ENCODE measurements at places on chromosomes 7 and 10.

DNA sequence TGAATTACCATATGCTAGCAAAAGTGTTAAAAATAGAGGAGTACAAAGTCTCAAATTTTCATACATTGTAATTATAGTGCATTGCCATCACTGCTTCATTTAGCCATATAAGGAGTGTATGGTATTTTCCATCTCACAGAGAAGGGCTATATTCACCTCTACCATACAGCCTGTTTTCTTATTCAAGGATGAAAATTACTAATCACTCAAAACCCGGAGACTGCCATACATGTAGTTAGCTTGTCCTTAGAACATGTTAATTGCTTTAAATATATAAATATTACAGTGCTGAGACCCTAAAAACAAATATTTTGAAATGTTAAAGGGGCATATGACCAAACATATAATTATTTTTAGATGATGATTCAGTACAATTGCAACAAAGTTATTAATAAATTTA is 49.4 kb downstream of the CPEB3 start:
- no peak for DNase-seq

DNA sequence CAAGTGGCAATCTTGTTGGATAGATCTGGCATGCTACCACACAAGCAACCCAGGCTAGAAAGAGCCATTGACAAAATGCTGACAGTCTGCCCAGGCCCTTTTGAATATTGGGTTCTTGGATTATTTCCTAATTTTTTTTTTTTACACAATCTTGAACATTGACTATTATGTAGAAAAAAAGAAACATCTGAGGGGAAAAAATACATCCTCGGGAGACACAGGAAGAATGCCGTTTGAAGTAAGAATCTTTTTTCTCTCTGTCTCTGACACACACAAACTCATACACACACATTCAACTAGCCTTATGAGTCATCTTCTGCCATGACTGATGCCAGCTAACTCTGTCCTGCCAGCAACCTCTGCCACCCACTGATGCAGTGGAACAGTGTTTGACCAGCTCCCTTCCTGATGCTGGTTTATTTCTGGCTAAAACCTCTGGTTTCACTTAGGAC is 47.2 kb downstream of the SORBS1 start:
- DNase-seq: no peak

GRCh38 chr10:100748231-100749058 is 3.1 kb downstream of the PAX2 start:
- no peak for DNase-seq

DNA sequence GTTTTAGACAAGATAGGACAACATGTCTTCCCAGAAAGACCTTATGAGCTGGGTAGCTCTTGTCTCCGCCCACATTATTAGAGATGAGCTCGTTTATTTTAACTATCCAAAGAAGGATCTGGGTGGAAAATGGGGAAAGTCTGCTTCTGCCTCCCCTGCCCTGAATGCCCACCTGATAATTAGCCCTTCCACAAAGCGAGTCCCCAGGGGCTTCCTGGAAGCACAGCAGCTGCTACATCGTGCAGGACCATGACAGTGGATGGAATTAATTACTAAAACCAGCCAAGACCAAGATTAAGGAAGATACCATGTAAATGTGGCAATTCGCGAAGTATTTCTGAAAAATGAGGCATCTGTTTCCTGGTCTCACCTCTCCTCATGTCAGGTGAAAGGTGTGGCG is 374.4 kb downstream of the PAXIP1 start:
- no peak for DNase-seq

GRCh38 chr7:136056651-136057231 is 79.6 kb upstream of the MTPN start:
- no peak for DNase-seq

GRCh38 chr7:144784441-144784840 is 51.4 kb downstream of the TPK1 start:
- no peak for DNase-seq

GRCh38 chr7:107312418-107312817 is 143.6 kb downstream of the HBP1 start:
- no peak for DNase-seq

- DNase-seq: no peak
Measured at GRCh38 chr7:112125250-112125649, 80.9 kb downstream of the DOCK4 start.

DNA sequence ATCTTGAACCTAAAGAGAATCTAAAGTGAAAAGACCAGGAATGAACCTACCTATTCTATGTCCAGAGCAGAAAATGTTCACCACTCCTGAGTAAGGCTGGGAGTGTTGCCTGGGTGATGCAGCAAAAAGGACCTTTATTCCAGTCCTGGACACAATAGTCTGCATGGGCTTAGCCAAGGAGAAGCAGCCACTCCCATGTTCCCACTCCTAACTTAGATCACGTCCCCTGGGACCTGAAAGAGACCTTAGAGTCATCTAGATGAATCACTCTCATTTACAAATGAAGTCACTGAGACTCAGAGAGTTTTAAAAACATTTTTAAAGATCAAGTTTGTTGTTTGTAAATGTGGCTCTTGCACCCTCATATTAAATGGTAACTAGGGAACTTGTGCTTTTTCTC is 763.4 kb downstream of the KCNMA1 start:
- DNase-seq: no peak

- DNase-seq: no peak
Measured at GRCh38 chr7:40604601-40605438, 470.0 kb downstream of the SUGCT start.

DNA sequence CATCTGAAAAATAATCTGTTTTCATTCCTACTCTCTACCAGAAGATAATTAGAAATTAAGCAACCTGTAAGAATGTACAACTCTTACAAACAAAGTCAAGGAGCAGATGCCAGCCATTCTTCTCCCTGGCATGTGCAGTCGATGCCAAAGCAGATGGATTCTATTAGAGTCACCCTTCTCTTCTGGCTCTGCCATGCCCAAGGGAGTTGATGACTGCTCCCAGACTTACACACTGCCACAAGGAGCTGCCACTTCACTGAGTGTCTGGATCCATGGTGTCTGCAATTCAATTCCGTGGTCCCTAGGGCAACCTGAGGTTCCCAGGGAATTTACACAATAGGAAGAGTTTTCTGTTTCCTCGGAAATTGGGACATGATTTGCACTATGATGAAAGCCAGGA is 89.1 kb upstream of the IFRD1 start:
- DNase-seq: no peak

- no peak for DNase-seq
Measured at GRCh38 chr10:63719226-63719856, 198.1 kb downstream of the REEP3 start.

DNA sequence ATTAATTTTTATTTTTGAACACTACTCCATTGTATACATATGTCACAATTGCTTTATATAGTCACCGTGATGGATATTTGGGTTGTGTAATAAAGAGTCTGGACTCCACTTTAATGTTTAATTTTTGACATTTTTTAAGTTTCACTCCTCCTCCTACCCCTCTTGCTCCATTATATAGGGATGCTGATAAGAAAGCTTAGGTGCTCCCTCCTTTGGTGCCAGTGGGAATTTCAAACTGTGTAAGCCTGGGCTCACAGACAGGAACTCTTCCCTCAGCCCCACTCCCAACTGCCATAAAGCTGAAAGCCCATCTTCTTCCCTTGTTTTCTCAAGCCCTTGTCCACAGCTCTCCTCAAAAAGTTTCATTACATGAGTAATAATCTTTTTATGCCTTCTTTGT is 47.6 kb downstream of the TWIST1 start:
- no peak for DNase-seq

DNA sequence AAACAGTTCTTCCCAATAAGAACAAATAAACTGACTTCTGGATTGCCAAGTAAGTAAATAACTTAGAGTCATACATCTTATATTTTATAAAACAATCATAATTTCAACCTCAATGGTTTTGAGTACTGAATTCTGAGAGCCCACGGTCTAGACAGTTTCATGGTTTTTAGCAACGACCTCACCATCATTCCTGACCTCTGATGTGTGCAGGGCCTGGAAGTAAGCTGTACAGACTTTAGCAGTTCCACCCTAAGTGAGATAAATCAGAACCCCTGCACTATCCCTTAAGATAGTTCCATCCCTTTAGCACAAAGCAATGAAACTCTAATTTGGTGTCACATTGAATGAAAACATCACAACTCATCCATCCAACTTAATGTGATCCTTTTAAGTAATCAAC is 86.0 kb downstream of the NEBL start:
- DNase-seq: no peak

- DNase-seq: no peak
Measured at GRCh38 chr7:14286036-14286435, 296.6 kb upstream of the ETV1 start.

DNA sequence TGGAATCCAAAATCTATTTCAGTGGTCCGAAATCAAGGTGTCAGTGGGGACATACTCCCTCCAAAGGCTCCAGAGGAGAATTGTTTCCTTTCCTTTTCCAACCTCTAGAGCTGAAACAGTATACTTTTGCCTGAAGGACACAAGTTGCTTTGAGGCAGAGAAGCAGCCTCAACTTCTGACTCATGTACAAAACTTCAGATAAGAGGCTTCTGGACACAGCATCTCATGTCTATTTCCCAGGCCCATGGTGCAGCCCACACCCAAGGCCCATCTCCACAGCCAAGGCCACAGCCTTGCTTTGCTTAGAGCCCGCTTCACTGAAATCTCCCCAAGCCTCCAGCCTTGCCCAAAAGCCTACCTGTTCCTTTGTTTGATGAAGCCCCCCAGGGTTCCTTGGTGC is 68.9 kb downstream of the ZNF467 start:
- DNase-seq: no peak

GRCh38 chr7:53470336-53470970 is 435.0 kb downstream of the POM121L12 start:
- no peak for DNase-seq

- no peak for DNase-seq
Measured at GRCh38 chr7:92028226-92028625, 87.6 kb downstream of the AKAP9 start.

DNA sequence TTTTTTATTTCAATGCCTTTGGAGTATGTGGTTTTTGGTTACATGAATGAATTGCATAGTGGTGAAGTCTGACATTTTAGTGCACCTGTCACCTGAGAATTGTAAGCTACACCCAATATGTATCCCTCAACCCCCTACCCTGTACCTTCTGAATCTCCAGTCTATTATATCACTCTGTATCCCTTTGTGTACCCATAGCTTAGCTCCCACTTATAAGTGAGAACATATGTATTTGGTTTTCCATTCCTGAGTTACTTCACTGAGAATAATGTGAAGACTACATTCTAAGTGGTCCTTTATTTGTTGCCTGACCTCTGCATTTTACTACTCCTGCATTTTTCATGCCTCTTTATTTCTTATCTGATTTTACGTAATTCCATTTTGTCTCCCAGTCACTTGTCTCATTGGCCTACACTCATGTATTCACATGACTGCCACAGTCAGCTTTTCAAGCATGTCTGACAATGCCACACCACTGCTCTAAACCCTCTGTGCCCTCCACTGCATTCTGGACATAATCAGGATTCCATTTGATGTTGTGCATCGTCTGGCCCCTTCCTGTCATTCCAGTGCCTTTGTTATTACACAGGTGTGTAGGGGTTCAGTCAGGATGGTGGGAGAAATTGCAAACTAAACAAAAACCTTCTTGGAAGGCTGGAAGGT is 1325.5 kb downstream of the XPNPEP1 start:
- DNase-seq: no peak

- no peak for DNase-seq
Measured at GRCh38 chr10:71891437-71891836, 40.4 kb upstream of the PSAP start.

Data from AG04449 (cell line).